Adrenal gland (tissue), 19 donors: ENCODE measurements at places on chromosomes 3 and 15.

DNA sequence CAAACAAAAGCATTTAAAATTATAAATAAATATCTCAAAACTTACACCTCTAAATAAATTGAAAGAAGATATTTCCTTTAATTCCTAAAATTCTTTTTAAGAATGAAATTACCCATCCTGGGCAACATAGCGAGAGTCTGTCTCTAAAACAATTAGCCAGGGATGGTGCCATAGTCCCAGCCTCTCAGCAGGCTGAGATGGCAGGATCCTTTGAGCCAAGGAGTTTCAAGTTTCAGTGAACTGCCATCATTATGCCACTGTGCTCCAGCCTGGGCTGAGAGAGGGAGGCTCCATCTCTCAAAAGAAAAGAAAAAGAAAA lies 25.4 kb downstream of the AADAC start:
- DNase-seq: no peak

DNA sequence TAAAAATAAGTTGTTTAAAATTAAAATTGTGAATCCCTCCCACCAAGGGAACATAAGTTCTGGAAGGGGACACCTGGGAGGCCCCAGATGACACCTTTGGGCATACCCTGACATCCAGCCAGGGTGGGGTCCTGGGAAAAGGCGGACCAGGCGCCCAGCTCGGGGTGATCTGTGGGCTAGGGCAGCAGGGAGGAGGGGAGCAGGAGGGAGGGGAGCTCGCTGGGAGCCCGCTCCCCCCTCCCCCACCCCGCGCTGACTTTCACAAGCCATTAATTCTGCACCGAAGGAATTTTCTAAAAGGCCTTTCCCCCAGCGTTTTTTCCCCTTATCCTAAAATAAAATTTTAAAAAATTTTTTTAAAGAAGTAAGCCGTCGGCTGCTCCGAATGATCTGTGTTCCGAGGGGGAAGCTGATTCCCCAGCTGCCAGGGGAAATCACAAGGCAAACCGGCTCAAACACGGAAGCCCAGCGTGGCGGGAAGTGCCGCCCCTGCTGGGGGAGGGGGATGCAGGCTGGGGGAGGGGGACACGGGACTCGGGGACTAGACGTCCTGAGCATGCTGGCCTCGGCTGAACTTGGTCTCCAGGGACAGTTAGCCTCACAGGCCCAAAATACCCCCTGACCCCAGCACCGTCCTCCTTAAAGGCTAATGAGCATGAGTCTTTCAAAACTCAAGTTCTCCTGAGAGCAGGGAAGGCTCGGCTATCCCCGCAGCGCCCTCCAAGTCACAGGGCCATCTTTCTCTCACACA lies 13.9 kb downstream of the PLXND1 start:
- DNase-seq: peak; percentile 76

- no peak for DNase-seq
Observed at GRCh38 chr3:16338999-16339398, 74.0 kb downstream of the OXNAD1 start.

GRCh38 chr3:153410517-153410916 lies 248.5 kb downstream of the RAP2B start:
- DNase-seq: no peak

DNA sequence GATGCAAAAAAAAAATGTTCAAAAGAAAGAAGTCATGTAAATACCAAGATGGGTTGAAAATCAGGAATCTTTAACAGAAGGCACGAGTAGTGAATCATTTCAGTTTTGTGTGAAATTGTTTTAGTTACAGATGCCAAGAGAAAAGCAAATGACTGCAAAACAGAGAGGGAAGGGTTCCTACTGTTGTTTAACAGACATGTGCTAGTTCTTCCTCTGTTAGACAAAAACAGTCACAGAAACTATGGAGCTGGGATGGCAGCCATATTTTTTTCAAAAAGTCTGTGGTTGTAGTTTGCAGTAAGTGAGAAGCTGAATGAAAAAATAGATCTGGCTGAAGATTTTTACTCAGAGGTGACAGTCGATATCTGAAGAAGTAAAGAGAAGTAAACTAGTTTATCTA lies 511.9 kb downstream of the ZIC1 start:
- no peak for DNase-seq

DNA sequence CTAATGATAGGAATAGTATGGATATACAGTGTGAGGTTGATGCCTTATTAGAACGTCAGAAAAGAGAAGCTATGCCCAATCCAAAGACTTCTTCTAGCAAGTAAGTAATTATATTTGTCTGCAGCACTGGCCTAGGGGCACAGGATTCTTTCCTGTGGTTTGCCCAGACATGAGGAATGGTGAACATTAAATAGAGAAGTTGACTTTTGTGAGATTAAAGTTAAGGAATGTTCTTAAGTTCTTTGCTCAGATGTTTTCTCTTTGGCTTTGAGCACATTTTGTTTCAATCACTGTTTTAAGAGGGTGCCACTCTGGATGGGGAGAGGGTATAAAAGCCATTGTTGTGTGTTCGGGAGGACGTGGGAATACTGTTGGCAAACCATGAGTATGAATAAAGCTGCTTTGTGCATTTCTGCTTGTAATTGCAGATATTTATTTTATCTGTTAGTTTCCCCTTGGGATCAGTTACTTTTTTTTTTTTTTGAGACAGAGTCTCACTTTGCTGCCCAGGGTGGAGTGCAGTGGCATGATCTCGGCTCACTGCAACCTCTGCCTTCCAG lies 8.3 kb downstream of the KIF23 start:
- no peak for DNase-seq

DNA sequence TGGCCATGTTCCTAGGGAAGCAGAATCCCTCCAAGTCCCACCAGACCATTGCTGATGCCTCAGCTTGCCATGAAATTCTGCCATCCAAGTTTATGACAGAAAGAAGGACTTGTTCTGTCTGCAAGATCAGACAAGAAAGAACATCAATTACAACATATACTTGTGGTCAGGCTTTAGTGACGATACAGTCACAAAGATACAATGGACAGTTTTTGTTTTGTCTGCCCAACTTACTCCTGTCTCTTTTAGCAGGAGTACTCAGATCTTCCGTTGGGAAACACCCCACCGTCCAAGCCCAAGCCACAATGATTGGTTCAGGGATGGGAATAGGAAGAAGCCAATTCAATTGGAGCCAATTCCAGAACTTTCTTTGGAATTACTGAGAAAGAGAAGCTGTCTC lies 15.7 kb downstream of the KLHL6 start:
- no peak for DNase-seq

GRCh38 chr3:74862476-74862875 lies 248.0 kb upstream of the CNTN3 start:
- DNase-seq: no peak

- no peak for DNase-seq
Observed at GRCh38 chr15:58551764-58552504, 120.1 kb downstream of the LIPC start.

DNA sequence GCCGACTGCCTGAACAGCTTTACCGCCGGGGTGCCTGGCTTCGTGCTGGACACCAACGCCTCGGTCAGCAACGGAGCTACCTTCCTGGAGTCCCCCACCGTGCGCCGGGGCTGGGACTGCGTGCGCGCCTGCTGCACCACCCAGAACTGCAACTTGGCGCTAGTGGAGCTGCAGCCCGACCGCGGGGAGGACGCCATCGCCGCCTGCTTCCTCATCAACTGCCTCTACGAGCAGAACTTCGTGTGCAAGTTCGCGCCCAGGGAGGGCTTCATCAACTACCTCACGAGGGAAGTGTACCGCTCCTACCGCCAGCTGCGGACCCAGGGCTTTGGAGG lies 815 bp downstream of the SPINT1 start:
- DNase-seq: no peak

DNA sequence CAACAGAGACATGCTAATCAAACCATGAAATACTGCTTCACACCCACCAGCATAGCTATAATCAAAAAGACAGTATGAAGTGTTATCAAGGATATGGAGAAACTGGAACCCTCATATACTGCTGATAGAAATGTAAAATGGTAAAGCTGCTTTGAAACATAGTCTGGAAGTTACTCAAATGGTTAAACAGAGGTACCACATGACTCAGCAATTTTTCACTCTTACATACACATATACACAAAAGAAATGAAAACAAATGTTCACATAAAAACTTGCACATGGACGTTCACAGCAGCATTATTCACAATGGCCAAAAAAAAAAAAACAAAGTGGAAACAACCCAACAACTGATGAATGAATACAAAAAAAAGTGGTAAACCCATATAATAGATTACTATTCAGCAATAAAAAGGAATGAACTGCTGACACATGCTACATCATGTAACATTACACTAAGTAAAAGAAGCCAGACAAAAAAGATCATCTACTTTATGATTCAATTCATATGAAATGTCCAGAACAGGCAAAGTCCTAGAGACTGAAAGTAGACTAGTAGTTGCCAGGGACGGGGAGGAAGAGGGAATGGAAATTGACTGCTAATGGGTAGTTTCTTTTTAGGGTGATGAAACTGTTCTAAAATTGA lies 23.2 kb downstream of the ZNF148 start:
- DNase-seq: no peak

DNA sequence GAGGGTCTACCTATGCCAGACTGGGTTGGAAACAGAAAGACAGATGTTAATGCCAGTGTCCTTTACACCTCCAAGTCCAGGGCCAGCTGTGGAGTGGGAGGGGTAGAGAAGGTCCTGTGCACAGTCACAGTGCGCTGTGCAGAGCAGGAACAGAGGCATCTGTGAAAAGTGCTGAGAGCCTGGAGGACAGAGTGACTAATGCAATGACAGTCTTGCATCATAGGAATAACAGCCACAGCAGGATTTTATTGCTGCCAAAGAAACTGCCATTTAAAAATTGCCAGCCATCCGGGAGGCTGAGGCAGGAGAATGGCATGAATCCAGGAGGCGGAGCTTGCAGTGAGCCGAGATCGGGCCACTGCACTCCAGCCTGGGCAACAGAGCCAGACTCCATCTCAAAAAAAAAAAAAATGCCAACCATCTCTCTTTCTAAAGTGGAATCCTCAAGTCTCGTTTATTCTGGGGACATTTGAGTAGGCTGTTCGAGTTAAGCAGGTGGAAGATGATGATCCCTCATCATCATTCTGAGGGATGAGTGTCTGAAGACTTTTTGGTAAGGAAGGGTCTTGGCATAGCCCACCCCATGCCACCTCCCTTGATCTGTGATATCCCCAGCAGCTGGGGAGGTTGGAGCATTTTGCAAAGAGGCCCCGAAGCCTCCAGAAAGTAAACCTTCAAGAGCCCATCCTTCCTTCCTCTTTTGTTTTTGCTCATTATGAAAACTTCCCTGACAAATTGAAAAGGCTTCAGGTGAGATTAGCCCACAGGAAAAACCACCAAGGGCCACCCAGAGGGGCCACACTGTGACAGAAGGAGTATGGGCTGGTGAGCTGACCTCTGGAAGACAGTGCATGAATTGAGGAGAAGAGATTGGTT lies 7.7 kb downstream of the CCR2 start:
- DNase-seq: peak; percentile 60

DNA sequence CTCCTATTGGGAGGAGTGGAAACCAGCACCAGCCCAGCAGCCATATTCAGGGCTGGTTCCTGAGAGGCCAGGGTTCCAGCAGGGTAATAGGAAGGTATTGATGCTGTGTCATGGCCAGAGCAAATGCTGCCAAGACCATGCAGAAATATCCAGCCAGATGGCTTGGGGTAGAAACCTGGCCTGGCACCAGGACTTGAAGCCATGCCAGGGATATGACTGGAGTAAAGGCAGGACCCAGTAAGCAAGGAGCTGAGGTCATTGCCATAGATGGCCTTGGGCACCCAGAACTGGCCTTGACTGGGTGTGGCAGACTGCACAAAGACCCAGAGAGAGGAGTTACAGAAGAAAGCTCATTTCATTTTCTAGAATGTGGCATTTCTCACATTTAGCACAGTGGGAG lies 257.6 kb upstream of the GOLGA6L4 start:
- DNase-seq: no peak

DNA sequence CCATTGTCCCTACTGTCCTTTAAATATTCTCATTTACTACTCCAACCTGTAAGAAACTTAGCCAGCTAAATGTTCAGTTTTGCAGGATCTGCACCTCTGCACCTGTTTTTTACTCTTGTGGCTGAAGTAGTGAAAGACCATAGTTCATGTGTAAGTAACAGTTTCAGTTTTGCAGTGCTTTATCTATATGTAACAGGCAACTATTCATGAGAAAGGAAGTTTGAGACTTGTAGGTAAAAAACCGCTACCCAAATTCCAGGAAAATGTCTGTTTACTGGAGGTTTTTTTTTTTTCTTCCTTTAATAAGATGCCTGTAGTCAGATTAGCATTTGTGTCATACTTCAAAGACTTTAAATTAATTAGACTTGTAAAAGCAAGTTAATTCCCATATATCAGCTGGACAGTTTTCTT lies 25.4 kb upstream of the MBNL1 start:
- DNase-seq: no peak

GRCh38 chr3:13174803-13175135 lies 101.5 kb upstream of the IQSEC1 start:
- DNase-seq: no peak

DNA sequence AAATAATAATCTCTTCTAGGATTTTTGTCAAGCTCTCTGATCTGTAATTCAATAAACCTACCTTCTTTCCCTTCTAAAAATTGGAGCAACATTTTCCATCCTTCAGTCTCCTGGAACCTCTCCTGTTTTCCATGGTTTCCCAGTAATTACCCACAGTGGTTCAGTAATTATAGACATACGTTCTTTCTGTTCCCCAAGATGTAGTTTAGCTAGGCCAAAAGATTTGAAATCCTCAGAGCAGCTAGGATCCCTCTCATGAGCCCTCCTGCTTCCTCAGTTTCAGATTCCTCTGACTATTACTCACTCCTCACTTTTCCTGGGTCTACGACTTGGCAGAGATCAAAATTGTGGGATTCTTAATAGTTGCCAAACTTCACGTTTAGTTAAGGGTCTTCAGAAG lies 76.9 kb upstream of the IGSF10 start:
- no peak for DNase-seq

GRCh38 chr15:85499371-85499887 lies 119.0 kb downstream of the AKAP13 start:
- DNase-seq: no peak

- DNase-seq: no peak
Observed at GRCh38 chr3:112498914-112499711, at the start of gene BTLA. BTLA (minus strand) TSS chr3:112499472; CDS start chr3:112499358, 114 bp downstream.

GRCh38 chr3:50950591-50950990 lies 275.9 kb downstream of the DOCK3 start:
- no peak for DNase-seq

DNA sequence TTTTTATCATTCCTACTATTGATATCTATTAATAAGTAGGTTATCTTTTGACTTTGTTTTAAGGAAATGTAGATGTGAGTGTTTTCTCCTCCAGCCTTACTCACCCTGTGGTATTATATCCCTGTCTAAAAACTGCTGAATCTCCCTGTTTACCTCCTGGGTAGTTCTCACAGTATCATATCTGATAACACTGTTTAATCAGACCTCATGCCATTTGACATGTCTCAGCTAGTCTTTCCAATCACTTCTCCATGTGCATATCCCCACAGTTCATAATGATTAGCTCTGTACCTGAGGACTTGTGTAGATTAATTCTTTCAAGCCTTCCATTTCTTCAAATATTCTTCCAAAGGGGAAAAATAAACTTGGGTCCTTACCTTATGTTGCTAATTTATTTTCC lies 30.7 kb downstream of the DUOX2 start:
- no peak for DNase-seq
